ENCODE measurements at places on chromosomes 5 and 9.

GRCh38 chr9:32414856-32415255, 30.4 kb downstream of the ACO1 start:
- no peak for DNase-seq

- DNase-seq = peak; percentile 96
Observed at GRCh38 chr9:84754461-84754860, 84.9 kb downstream of the NTRK2 start.

- no peak for DNase-seq
Observed at GRCh38 chr5:111472096-111472495, 40.2 kb downstream of the STARD4 start.

DNA sequence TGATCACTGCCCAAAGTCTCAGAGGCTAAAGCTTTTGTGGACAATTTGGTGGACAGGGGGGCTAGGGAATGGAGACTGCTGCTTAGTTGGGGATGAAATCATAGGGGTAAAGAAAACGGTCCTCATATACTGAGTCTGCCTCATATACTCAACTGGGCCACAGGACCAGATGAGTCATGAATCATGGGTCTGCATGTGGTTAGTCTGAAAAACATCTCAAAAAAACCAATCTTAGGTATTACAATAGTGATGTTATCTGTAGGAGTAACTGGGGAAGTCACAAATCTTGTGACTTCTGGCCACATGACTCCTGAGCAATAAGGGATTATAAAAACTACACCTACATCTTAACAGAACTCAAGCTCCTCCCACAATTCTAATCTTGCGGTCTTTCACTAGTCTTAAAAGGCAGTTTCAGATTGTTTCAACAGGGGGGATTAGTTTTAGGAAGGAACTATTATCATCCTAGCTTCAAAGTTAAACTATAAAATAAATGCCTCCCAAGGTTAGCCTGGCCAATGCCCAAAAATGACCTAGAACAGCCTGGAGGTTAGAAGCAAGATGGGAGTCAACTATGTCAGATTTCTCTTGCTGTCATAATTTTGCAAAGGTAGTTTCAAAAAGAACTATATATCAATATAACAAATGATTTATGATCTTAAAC, 17.5 kb downstream of the TMEM161B start:
- no peak for DNase-seq

DNA sequence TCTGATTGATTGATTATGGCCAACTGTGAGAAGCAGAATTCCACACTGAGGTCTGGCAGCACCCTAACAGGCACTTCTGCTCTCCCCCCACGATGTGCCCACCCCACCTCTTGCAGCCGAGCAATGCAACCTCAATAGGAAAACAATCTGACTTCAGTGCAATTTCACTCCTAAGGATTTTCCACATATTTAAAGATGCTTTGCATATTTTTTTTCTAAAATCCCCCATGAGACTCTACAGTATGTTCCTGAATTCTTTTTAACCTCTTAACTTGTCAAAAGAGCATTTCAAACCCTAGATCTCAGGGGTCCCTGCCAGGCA, 243.1 kb downstream of the AUH start:
- peak; percentile 52 for DNase-seq

DNA sequence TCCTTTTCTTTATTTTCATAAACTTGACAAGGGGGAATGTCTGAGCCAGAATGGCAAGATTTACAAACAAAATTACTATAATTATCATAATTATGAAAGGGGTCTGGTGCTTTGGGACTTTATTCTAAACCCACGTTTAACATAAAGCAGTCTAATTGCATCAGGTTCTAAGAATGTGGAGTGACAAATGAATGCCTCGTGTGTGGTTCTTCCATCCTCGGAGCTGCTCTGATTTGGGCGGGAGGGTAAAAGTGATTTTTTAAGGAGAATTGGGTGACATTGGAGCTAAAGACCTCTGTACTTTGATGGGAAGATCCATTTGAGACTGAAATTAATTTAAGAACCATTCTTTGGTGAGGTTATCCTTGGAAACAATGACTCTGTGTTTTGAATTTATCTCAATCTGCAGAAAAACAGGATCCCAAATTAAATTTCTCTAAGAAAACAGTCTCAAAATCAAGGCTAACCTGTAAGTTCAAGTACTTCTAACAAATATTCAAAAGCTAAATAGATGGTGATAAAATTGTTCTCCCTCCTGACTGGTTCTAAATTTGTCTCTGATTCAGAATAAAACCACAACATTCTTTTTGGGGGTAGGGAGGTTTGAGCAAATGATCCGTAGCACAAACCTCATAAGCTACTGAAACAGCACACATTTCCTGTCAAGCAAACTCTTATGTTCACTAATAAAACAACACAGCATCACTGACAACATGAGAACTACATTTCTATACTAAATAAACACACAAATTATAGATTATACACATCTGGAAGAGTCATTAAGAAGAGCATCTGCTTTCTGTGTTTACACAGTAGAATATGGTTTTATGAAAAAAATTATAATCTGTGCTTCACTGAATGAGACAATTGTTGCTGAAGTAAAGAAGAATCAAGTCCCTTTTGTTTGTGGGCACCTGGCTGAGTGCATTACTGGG, 85.5 kb downstream of the DCP2 start:
- peak; percentile 87 for DNase-seq

DNA sequence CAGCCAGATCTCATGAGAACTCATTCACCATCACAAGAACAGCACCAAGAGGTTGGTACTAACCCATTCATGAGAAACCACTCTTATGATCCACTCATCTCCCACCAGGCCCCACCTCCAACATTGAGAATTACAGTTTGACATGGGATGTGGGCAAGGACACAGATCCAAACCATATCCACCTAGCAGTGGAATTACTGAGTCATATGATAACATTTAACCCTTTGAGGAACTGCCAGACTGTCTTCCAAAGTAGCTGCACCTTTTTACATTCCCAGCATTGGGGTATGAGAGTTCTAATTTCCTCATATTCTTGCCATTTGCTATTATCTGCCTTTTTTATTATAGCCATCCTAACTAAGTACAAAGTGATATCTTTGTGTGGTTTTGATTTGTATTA, 51.9 kb downstream of the CTNNA1 start:
- DNase-seq = no peak

DNA sequence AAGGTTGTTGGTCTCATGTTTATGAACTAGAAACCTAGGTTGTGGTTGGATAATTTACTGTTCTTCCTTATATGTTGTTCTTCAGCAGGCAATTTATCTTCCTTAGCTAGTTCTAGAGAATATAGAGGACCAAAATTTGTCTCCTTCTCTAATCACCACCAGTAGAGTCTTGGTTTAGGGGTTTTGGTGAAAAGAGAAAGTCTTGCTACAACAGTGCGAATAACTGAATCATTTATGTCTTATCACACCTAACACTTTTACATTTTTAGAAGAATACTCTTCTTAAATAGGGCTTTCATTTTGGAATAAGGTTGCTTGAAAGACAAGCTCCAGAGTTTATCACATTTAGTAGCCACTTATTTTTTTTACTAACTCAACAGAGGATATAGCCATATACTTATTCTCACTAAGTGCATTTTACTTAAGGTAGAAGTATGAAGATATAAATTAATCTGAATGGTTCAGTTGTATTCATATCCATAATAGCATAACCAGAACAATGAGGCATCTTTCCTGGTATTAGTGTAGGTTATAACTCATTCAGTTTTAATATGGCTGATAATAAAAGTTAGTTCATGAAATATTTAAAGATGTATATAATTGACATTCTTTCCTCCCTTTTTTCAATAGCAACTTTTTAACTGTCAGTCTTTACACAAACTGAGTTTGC, 67.9 kb downstream of the ERBIN start:
- DNase-seq = no peak

DNA sequence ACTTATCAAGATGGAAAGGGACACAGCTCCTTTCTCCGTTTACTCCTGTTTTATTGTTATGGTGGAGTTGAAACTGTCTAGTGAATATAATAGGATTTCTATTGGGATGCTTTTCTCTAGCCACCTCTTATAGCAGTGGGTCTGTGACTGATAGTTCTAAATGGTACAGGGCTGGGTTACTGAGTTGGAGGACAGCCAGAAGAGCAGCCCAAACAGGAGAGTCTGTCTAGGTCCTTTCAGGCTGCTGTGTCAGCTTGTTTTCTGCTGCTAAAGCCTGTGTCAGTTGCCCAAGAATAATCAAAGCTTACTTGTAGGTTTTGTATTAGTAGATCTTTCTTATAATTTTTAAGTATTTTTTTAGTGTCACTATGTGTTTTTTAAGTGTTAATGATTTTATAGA, 356.0 kb upstream of the SEMA6A start:
- no peak for DNase-seq

- no peak for DNase-seq
Observed at GRCh38 chr9:99980598-99980997, 74.1 kb downstream of the STX17 start.

DNA sequence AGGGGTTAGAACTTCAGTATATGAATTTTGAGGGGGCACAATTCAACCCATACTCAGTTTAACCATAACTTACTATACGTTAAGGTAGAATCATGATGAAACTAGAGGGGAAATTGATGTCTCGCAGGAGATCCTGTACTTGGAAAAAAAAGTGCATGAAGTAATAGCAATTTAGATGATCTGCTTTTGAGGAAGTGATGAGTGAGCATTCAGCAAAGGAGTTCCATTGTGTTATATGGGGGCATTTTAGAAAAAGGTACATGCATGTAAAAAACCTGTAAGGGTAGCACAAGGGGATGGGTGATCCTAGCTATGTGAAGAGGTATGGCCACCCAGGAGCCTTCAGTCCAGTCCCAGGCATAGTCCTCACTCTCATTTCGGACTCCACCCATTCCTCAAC, 14.8 kb upstream of the TMC1 start:
- no peak for DNase-seq

GRCh38 chr5:5270958-5271785, 131.0 kb downstream of the ADAMTS16 start:
- peak; percentile 84 for DNase-seq

DNA sequence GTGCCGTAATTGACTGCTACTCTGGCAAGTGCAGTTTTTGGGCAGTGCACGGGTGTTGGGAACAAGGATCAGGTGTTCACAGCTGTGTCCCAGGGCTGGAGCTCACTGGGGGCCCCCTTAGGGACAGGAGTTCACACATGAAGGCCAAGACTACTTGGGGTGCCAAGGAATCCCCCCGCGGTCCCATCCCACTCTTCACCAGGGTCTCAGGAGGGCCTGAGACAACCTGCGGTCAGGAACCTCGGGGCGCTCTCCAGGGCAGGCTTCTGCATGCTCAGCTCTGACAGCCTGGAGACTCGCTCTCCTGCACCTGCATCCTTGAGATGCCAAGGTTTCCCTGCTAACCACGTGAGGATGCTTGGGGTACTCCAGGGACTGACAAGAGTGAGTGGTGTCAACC, 2.3 kb upstream of the MAN1B1 start:
- no peak for DNase-seq

- no peak for DNase-seq
Observed at GRCh38 chr5:161863811-161864210, 15.9 kb downstream of the GABRA1 start.

GRCh38 chr9:125492719-125493118, 214.3 kb downstream of the MAPKAP1 start:
- DNase-seq = no peak

- DNase-seq = no peak
Observed at GRCh38 chr9:126117631-126118030, 209.0 kb upstream of the MVB12B start.

DNA sequence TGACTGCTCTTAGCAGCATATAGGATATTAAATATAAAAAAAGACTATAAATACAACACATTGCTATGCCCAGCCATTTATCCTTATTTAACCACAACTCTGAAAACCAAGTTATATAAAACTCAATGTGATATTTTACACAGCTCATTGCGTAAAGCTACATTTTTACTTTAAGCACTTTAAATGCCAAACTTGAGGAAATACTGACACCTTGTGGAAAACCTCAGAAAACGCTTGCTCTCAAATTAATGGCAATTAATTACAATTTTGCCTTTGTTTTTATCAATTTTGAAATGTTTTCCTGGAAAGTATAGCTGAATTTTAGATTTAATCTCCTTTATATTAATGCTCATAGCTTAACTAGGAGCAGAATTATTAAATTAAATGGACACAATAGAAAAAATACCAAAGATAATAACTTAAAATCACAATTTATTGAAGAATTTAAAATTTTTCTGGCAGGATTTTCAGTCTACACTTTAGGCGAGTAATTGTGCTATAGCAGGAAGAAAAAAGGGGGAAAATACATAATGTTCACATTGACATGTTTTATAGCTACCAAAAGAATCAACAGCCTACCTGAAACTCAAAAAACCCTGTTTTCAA, 25.2 kb upstream of the PLAC8L1 start:
- DNase-seq = peak; percentile 40

DNA sequence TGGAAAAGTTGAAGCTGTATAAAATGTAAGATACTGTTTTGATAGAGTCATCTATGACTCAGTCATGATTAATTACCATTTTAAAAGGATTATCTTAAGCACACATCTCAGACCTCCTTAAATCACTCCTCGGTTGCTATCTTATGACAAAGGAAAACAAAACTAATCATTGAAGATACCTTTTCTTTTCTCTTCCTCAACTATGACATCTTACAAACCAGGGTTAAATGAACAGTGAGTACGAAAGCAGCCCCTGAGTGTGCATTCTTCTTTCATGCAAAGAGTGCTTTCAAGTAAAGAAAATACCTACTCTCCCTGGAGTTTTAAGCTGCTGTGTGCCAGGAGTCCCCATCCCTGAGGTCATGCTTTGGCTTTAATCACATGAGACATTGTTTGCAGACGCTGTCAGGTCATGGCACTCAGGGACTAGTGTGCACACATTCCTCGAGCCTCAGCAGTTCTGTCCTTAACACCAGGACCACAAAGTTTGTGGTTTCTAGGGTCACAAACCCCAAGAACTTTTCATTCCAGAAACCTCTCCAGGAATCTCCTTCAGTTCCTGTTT, 86.7 kb upstream of the ICE1 start:
- DNase-seq = peak; percentile 82

GRCh38 chr5:1831257-1831656, 30.1 kb downstream of the NDUFS6 start:
- DNase-seq = no peak

DNA sequence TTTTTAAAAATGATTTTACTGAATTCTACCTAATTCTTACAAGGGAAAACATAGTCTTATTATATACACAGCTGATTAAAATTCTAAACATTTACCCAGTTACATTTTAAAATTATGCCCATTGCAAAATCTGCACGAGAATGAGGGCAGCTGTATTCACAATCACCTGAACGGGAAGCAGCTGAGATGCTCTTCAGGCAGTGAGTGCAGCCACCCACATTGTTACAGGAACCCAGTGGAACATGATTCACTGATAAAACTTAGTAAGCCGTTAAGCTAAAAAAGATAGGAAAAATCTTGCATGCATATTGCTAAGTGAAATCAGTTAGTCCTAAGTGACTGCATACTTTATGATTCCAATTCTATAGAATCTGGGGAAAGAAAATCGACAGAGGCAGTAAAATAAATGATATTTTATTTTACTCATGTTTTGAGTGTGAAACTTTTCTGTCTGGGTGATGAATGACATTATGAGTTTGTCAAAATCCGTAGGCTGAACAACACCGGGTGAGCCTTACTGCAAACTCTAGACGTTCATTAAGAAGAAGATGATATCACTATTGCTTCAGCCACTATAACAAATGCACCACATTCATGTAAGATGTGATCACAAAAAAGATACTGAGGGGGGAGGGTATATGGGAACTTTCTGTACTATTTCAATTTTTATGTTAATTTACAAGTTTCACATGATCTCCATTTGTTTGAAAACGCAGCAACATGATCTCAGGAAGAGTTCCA, 39.1 kb upstream of the FLT4 start:
- DNase-seq = no peak

- DNase-seq = peak; percentile 29
Observed at GRCh38 chr5:163649514-163649913, 144.1 kb downstream of the MAT2B start.
